Activated CD4-positive, alpha-beta T cell treated with anti-CD3 and anti-CD28 coated beads, Interleukin-2, amount 10 ng/mL, durations not matched to agents 7 days and 5 days (primary cell): ENCODE measurements at places on chromosomes 16 and 17. TPM values are rescaled to one million over a fixed set of nuclear protein-coding genes. Genes with fewer than 3 reads are reported as not detected.
A peak's percentile ranks its signal among the peaks of the same experiment; 100 is the strongest.

- peak; percentile 21 for DNase-seq
These were observed at the start of gene CAVIN1 for GRCh38 chr17:42422958-42423712. Gene CAVIN1 (minus strand): TSS chr17:42423256. CDS start chr17:42423097, 159 bp downstream.

GRCh38 chr16:22109258-22109898 lies 17.0 kb downstream of the VWA3A start:
- no peak for DNase-seq

DNA sequence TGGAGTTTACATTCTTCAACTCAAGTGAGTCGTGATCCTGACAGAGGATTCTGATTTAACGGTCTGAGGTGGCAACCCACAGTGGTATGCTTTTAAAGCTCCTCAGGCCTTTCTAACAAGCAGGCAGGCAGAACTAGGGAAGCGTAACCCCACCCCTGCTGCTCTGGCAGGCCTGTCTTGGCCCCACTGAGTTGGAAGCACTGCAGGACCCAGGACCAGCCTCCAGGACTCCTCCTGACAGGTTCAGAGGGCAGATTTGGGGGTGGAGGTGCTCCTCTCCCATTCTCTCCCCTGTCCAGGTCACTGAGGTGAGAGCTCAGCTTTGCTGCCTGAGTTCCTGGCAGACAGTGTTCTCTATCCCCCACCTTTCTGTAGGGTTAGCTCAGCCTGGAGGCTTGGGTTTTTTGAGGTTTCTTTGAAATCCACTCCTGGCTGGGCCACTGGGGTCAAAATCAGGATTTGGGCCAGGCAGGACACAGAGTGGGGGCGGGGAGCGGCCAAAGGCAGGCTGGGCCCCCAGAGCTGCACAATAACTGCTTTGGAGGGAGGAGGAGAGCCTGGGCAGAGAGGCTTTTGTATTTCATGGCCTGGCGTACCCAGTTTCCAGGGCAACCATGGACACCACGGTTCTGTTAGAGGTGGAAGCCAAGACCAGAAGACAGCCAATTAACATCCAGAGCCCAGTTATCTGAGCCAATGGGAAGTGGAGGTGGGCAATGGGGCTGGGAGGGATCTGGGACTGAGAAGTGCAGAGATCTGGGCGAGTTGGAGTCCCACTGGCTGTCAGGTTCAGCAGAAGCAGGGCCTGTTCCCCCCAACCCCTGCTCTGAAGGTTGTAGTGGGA lies 9.5 kb downstream of the MRPL27 start:
- no peak for DNase-seq

DNA sequence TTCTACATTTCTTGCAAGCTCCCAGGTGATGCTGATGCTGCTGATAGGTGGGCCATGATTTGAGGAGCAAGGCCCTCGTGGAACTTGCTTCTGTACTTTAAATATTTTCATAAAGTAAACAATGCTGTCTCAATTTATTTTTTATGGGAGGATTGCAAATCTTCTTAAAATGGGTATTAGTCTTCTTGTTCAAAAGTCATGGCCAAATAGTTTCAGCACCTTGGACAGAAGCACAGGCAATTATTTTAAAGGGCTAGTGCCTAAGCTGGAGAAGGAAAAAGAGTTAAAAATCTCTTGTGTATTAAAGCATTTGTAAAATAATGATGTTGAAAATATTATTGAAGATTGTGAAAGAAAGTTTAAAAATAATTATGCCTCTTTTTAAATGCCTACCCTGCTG lies 50.5 kb downstream of the GPR139 start:
- peak; percentile 14 for DNase-seq

DNA sequence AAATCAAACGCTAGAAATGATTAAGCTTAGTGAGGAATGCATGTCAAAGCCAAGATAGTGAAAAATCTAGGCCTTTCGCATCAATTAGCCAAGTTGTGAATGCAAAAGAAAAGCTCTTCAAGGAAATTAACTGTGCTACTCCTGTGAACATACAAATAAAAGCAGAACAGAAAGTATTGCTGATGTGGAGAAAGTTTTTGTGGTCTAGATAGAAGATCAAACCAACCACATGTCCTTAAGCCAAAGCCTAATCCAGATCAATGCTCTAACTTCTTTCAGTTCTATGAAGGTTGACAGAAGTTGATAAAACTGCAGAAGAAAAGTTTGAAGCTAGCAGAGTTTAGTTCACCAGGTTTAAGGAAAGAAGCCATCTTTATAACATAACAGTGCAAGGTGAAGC lies 1044.6 kb downstream of the CDH11 start:
- no peak for DNase-seq

DNA sequence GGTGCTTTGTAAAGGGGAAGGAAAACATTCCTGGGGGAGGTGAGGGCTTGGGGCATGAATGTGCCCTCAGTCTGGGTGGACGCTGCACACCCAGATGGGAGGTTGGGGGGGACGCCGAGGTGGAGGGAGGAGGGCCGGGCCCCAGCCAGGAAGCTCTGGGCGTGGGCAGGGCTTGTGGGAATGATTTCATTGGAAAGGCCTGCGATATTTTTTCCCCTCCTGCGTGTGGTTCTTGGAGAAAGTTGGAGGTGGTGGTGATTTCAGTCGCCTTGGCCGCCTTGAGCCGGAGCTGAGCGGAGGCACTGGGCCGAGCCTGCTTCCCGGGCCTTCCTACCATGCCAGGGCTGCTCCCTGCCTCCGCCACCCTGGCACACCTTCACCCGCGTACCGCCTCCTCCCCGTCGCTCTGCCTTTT lies 26.4 kb upstream of the CLEC18A start:
- no peak for DNase-seq

- DNase-seq, result no peak
These were observed 16.4 kb downstream of the CDYL2 start for GRCh38 chr16:80788027-80788426.

GRCh38 chr16:84091460-84091859 lies 25.3 kb downstream of the MBTPS1 start:
- DNase-seq, result no peak

DNA sequence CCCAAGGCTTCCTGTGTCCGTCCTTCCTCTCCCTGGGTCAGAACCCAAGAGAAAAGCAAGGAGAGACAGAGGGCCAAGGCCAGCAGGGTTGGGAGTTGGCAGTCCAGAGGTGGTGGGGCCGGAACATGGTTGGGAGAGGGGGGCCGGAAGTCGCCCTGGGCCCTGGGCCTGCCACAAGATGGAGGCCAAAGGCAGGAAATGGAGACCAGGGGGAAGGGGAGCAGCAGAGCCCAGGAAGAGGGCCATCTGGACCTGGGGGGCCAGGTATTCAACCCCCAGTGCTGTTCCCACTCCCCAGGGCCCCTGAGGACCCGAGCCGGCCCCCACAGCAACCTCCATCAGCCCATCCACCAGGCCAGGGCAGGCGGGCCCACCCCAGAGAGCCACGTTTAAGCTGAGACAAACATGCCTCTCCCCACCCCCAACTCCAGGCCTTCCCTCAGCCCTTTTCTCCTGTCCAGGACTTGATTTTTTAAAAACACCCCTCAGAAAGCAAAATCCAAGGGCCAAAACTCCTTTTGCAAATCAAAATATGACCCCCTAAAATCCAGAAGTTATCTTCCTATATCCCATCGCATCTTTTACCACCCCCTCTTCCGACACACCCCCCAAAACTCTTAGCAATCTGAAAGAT lies 4.4 kb upstream of the BCL6B start:
- no peak for DNase-seq

- no peak for DNase-seq
These were observed 3.1 kb downstream of the ITPRIPL2 start for GRCh38 chr16:19116711-19117449.

GRCh38 chr16:31471241-31471874 lies 594 bp upstream of the TGFB1I1 start:
- DNase-seq, result no peak

GRCh38 chr17:66494023-66494803 lies 191.8 kb downstream of the PRKCA start:
- DNase-seq, result no peak

Gene TBX2
- total RNA-seq, result not detected

Gene SOX9
- total RNA-seq, result not detected

Gene COX6A2
- not detected for total RNA-seq

Gene KRTAP4-5
- not detected for total RNA-seq

Gene SLC5A11
- not detected for total RNA-seq

Gene ABCC12
- total RNA-seq, result not detected

Gene TBC1D3B
- total RNA-seq, result 3.3 TPM

Gene PARD6A
- total RNA-seq, result 11.6 TPM

Gene SLC52A1
- 0.82 TPM for total RNA-seq

Gene MYH2
- not detected for total RNA-seq
